ENCODE measurements at places on chromosomes 6 and 20.
A peak's percentile ranks its signal among the peaks of the same experiment; 100 is the strongest.

- no peak for DNase-seq
Observed at GRCh38 chr6:31586008-31586407, at the start of gene LST1. LST1 (plus strand) TSS chr6:31586277; CDS start chr6:31587300, 1,023 bp downstream.

DNA sequence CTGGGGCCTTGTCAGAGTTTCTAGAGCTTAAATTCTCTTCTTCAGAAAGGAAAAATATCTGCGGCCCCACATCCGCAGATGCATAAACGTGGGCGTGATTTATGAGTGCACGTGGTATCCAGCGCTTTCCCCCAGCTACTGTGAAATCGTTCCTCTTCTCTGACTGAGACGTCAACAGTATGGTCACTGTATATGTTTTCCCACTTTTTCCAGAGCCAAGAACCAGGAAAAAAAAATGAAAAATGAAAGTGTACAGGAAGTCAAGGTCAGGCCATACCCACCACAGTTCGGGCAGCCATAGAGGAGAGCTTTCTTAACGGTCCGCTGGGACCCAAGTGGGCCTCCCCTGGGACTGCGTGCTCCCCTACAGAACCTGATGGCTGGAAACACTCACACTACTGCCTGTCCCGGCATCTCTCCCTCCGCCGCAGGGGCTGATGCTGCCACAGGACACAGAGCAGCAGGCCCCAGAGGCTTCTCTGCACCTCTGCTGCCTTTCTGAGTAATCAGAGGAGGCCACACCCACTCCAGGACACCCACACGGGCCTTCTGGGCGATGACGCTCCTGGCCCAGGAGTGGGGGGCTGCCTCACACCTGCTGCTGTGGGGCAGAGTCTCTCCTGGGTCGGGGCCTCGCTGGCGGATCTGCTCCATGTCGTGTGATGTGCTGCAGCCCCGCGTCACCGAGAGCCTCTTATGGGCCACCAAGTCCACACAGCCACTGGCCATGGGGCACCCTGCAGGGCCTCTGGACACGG, 16.4 kb upstream of the STX16 start:
- no peak for DNase-seq

DNA sequence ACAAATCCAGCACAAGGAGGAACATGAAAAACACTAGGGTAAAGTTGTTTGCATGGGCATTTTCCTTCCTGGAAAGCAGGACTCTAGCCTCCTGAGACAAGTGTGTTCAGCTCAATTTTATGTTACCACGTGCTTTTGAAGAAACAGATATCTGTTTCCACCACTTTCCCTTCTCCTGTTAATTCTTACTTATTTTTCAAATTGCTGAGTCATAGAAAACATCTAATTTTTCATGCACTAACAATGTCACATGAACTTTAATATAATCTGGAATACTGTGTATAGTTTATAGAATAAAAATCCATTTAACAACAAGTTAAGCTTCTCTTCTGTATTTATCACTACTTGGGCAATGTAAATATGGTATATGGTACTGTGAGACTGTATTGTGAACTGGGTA, 174.2 kb downstream of the ISM1 start:
- DNase-seq: no peak

DNA sequence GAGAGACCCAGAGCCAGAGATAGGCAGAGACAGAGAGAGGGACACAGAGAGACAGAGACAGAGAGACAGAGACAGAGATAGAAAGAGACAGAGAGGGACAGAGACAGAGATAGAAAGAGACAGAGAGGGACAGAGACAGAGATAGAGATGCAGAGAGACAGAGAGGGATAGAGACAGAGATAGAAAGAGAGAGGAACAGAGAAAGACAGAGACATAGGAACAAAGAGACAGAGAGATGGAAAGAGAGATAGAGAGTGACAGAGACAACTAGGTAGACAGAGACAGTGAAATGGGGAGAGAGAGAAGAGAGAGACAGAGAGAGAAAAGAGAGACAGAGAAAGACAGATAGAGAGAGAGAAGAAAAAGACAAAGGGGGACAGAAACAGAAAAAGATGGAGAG, 165.4 kb upstream of the FOXQ1 start:
- DNase-seq: no peak

DNA sequence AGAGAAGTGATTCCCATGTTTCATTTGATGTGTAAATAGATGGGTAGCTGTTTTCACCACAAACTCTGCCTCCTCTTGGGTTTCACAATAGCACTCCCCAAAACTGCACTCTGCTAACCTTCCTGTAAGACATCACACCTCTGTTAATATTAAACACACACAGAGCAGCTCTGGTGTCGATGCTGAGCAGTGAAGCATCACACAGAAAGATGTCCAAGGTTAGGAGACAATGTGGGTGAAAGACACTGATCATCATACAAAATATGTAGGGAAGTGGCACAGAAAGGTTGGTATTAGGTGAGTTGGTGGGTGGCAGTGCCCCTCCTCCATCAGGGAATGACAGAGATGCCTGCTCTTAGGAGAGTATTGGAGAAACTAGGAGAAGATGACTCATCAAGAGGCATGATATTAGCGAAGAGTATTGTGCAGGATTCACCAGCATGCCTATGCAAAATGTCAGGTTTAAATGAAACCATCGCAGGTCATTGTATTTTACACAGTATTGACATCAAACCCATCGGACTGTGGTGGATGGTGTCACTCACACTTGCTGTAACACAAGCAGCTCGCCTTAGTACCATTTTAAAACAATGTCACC, 199.7 kb downstream of the TBXT start:
- DNase-seq: no peak

DNA sequence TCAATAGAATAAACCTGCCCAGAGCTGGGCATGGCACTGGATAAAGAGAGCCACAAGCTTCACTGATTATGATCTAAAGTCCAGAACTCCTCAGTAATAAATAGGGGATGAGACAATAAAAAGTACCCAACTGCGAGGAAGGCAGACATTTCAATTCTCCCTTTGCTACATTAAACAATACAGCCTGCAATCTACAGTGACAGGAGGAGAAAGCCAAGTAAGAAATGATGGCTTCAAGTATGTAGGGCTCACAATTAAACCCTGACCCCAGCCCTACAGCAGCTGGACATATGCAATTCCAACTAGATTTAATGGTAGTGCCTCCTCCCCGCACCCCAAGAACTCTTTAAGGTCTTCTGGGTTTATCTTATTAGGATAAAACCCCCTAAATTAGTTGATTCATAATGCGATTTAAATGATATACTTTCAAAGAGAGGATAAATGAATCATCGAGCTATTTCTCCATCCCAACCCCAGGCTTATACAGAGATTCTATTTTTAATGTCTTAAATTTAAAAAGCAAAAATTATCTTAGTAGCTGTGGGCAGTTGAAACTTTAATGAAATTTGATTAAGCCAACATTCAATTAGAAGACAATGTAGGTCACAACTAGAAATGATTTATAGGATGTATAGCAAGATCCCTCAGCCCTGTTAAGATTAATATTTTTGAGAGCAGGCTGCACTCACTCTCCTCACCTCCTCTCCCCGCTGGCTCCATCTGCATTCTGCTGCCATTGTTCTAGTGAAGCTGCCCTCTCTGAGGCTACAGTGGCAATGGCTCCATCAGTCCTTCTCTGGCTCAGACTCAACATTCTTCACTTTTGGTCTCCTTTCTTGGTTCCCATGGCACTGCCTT, 57.1 kb downstream of the OGFRL1 start:
- DNase-seq: no peak

GRCh38 chr6:4901386-4902061, 102.3 kb downstream of the RPP40 start:
- DNase-seq: no peak

DNA sequence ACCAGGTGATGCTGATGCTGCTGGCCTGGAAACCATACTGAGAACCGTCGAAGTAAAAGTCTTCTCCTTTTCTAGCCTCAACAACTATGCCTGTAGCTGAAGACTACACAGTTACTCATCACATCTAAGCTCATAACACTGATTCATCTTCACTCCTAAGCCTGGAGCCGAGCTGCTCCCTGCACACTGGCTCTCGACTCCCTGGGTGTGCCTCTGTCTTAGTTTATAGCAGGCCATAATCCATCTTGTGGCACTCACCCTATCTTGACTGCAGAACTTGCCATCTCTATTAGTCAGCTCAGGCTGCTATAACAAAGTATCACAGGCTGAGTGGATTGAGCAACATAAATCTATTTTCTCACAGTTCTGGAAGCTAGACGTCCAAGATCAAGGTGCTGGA, 191.0 kb downstream of the UNC5CL start:
- no peak for DNase-seq

GRCh38 chr20:25507385-25508082, 77.8 kb downstream of the NINL start:
- no peak for DNase-seq

GRCh38 chr20:30488941-30489613, 768.4 kb upstream of the DEFB115 start:
- DNase-seq: no peak

GRCh38 chr20:17857639-17858449, 110.8 kb downstream of the SNX5 start:
- DNase-seq: no peak

DNA sequence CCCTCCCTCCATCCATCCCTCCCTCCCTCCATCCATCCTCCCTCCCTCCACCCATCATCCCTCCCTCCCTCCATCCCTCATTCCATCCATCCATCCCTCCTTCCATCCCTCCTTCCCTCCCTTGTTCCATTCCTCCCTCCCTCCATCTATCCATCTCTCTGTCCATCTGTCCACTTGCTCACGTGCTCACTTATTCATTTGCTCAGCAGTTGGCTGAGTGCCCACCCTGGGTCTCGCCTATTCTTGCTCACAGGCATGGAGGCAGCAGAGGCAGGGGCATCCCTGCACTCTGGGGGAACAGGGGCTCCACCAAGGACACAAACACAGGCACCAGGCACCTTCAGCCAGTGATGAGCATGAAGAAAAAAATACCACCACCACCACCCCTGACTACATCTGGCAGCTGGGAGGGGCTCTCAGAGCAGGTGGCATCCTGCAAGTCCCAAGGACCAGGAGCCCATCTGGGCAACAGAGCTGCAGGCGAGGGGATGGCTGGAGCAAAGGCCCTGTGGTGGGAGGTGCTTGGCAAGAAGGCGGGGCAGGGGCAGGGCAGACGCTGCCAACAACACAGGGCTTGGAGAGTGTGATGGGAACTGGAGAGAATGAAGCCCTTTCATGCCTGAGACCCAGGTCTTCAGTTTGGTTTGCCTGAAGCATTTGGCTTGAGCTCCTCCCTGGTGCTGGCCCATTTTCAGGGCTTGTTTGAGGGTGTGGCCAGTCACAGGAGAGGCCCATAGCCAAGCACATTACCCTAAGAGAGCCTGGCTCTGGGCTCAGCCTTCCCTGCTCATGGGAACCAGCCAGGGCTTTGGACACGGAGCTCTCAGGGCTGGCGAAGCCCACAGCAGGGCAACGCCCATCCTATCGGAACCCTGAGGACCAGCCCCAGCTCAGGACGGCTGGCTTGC, 40.2 kb upstream of the MRGBP start:
- DNase-seq: no peak

- no peak for DNase-seq
Observed at GRCh38 chr6:41694815-41695526, 40.4 kb downstream of the TFEB start.

GRCh38 chr6:18347866-18348265, 39.3 kb upstream of the RNF144B start:
- no peak for DNase-seq

GRCh38 chr20:23245553-23246181, 104.9 kb upstream of the NXT1 start:
- peak; percentile 19 for DNase-seq

GRCh38 chr6:170529839-170530469, 23.2 kb downstream of the PSMB1 start:
- DNase-seq: peak; percentile 47

DNA sequence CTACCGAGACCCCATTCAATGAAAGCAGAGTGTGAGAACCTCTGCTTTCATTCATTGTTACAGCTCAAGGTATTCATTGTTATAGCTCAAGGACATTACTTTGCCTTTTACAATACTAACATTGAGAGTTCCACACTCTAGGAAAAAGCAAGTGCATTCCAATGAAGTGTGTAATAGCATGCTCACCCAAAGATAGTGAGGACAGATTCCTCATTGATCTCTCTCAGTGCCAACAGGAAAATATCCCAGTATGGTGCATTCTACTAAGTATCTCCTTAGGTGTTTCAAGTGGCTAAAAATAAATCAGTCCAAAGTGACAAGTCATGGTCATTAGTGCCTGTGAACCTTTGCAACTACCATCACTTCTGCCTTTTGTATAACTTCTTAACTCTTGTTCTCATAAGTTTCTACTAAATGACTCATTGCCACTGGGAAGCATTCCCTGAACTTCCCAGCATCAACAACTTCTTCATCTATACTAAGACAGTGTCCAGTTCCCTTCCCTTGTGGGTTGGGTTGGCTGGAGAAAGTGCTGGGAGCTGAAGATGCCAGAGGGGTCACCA, 140.7 kb upstream of the STXBP5 start:
- no peak for DNase-seq

GRCh38 chr20:32226391-32226790, 18.7 kb downstream of the POFUT1 start:
- DNase-seq: no peak

GRCh38 chr6:46626228-46626909, 26.2 kb downstream of the CYP39A1 start:
- peak; percentile 3 for DNase-seq

DNA sequence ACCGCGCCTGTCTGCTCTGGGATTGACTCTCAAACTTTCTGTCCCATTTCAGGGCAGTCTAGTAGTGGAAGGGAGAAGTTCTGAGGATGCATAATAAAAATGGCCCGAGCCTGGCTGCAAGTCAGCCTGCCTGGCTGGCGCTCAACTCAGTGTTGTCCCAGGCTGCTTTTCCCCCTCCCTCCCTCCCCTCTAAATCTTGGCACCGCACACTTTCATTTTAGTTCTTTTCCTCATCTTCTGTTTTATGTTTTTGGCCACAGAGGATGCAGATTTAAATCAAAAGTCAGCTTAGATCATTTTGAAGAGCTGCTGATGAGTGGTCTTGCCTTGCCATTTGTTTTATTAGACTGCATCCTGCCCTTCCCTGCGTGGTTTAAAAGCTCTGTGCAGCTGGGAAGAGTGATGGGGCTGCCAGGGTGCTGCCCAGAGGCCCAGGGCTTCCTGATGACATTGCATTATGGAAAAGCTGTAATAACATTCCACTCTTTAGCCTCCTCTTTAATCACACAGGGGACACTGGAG, 6.5 kb upstream of the UQCC2 start:
- no peak for DNase-seq

Measured in Jurkat, Clone E6-1 (cell line).